ENCODE measurements at places on chromosomes 6 and 20.
A peak's percentile ranks its signal among the peaks of the same experiment; 100 is the strongest.

- DNase-seq: no peak
These were observed 179.6 kb upstream of the RAB32 start for GRCh38 chr6:146363838-146364607.

DNA sequence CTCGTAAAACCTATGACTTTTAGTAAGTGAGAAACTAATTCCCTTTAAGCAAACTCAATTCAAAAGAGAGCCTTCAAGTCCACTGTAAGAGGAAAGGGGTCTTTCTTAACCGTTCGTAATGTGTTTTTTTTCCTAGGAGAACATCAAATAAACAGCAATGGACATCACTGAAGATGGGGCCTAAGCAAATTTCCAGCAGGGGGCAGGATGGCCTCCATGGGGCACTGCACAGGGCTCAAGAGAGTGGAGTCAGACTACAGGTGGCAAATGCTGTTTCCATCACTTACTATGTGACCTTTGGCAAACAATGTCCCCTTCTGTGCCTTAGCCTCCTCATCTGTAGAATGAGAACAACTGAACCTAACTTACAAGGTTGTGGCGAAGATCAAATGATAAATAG, 88.7 kb downstream of the ARHGAP18 start:
- DNase-seq: peak; percentile 4

DNA sequence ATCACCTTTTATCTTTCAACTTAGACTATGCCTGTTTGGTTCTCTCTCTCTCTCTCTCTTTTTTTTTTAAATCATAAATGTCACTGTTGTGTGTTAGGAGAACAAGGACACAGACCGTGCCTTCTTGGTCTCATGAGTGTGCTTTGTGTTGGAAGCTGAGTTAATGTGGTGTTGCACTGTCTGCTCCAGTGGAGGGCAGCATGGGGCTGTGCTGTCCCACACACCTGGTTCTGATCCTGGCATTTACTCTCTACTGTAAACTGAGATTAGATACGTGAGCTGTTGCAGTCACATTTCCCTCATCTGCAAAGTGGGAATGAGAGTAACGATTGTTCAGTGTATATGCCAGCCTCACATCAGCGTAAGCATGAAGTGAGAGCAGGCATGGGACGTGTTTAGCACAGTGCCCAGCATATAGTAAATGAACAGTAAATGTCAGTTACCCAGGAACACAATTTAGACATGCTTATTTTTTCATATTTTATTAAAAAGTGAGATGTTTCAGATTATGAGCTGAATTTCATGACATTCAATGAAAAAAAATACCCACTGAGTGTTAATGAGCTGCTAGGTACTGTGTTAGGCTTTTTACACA, 161.1 kb downstream of the FARS2 start:
- no peak for DNase-seq

DNA sequence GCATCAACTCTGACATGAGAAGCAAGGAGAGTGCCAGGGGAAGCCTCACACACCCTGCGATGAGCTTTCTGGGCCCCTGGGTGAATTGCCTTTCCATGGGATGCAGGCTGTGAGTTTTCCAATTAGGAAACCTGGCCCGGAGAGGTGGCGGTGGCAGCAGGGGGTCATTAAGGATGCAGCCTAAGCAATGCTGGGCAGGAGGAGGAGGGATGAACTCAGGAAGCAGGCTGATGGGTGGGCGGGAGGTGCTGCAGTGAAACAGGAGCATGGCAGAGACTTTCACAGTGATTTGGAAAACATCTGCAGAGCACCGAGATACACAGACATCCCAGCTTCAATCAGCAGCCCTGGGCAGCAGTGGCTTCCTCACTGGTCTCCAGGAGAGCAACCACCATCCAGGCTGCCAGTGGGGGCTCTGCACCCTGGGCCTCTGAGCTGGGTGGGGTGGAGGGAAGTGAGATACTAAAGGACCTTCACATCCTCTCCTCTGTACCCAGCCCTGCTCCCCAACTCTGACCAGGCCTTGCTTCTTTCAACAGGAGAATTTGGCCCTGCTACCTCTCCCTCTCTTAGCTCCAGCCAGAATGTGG, 44.9 kb downstream of the LRFN2 start:
- no peak for DNase-seq

- DNase-seq: no peak
These were observed 21.7 kb downstream of the RPRD1B start for GRCh38 chr20:38055294-38055693.

DNA sequence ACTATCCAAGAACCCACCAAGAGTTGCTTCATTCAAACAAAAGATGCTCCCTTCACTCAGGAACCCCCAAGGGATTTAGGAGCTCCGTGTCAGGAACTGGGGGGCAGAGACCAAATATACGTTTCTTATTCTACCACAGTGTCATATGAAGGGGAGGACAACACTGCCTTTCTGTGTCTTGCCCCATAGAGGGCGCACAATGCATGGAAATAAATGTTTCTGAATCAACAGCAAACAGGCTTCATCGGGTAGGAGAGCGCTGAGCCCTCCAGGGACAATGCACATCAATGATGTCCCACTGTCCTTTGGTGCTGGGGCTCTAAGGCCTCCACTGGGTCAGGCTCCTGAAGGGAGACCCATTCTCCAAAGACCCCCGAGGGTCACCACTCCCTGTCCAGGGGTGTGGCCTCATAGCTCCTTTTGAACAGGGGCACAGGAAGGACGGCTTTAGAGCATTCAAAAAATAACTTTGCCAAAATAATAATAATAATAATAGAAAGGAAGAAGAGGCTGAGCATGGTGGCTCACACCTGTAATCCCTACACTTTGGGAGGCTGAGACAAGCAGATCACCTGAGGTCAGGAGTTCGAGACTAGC, 31.1 kb downstream of the PLG start:
- peak; percentile 20 for DNase-seq

- no peak for DNase-seq
These were observed 50.8 kb downstream of the SPTLC3 start for GRCh38 chr20:13059398-13060136.

DNA sequence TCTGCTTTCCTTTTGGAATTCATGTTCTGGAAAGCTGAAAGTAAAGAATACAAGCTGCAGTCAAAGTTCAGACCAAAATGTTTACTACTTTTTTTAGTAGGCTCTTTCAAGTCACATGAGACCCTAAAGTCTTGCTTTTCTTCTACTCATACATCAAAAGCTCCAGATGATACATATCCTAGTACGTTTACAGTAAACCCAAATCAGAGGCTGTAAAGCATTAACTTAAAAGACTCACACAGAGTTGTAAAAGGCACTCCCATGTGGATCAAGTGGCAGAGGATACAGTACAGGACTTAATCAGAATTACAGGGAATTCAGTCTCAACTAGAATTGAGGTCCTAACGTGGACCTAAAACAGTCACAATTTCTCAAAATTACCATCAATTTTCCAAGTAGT, 40.7 kb downstream of the STK38 start:
- DNase-seq: no peak

- DNase-seq: no peak
These were observed 75.8 kb upstream of the ZFP64 start for GRCh38 chr20:52267418-52267817.

DNA sequence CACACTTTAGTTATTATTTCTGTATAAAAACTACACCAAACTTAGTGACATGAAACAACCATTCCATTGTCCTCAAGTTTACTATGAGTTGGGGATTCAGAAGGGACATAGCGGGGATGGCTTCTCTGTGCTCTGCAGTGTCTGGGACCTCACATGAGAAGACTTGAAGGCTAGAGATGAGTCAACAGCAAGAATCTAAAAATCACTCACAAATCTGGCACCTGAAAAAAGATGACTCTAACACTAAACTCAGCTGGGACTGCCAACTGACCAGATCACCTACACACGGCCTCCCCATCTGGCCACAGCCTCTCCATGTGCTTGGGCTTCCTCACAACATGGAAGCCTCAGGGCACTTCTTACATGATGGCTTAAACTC, 63.0 kb upstream of the EYA2 start:
- DNase-seq: no peak

GRCh38 chr6:15441215-15441868, 195.5 kb downstream of the JARID2 start:
- peak; percentile 41 for DNase-seq

DNA sequence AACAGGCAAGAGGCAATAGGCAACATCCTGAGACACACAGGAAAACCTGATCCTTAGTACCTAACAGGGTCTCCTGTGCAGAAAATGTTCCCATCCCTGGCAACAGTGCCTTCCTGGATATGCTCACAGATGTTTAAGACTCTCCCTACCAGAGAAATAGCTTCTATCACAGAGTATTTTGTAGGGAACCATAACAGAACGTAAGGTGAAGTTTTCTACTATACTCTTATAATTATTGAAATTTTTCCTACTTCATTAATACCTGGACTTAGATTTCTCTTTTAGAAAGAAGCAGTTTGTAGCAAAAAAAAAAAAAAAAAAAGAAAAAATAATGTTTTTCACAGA, 33.5 kb upstream of the LGSN start:
- DNase-seq: no peak

GRCh38 chr20:60473211-60473610, 515.0 kb downstream of the CDH26 start:
- no peak for DNase-seq

- DNase-seq: peak; percentile 55
These were observed 222.6 kb upstream of the MARCKS start for GRCh38 chr6:113634352-113635163.

- DNase-seq: no peak
These were observed 5.8 kb upstream of the KIF3B start for GRCh38 chr20:32271620-32272019.

GRCh38 chr6:155402656-155403304, 52.9 kb downstream of the NOX3 start:
- DNase-seq: no peak

GRCh38 chr6:130587778-130588520, 222.1 kb downstream of the TMEM200A start:
- no peak for DNase-seq

- no peak for DNase-seq
These were observed 39.8 kb upstream of the ARHGAP18 start for GRCh38 chr6:129749749-129750120.

DNA sequence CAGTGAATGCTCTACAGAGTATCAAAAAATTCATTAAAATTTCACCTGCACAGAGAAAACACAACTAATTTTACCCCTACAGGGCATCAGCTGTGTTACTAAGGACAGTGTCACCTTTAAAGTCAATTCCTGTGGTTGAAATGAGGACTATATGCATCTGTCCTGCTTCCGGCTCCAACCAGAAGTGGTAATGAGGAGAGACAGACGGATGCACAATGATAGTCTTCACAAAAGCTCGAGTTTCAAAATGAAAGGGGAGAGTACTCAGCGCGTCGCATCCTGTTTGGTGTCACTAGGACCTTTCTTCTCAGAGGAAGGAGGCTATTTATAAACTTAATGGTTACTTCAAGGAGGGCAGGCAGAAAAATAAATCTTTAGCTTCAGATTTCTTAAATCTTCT, 86.5 kb downstream of the LYRM4 start:
- peak; percentile 24 for DNase-seq

DNA sequence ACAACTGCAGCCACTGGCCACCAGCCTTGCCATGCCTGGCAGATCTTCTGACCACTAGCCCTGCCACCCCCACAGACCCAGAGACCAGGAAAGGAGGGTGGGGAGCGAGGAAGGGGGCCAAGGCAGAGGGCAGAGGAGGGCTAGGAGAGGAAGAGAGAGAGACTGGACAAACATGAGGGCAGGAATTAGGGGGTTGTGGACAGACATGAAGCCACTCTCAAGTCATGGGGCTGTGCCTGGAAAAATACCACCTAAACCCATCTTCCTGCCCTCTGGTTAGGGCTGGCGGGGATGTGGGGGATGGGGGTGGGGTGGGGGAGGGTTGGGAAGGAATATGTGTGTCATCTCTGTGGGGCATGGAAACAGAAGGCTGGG, 1.4 kb upstream of the SLC29A1 start:
- no peak for DNase-seq

DNA sequence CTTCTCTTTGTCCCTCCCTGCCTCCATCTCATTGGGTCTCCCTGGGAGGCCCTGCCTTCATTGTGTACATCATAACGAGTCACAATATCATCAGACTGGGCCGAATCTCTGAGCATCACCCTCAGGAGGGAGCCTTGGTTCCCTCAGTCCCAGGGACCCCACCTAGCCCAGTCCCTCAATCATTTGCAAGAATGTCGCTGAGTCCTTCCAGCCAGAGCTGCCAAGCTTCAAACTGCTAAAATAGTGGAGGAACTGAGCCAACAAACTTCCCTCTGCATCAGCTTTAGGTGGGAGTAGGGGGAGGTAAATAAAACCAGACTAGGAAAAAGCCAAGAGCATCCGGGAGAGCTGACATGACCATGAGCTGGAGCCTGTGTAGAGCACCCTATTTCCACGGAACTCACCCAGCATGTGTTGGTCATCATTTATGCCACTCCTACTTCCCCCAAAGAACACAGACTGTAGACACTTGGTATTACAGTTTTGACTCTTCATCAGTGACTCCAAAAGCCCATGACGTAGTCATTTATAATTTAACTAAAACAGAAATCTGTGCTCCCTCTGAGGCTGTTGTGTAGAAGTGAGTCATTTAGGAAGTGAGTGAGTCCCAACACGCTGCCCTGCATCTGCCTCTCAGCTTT, 28.8 kb upstream of the IL17A start:
- no peak for DNase-seq

- no peak for DNase-seq
These were observed 2.4 kb upstream of the SNAP25 start for GRCh38 chr20:10216146-10216791.

DNA sequence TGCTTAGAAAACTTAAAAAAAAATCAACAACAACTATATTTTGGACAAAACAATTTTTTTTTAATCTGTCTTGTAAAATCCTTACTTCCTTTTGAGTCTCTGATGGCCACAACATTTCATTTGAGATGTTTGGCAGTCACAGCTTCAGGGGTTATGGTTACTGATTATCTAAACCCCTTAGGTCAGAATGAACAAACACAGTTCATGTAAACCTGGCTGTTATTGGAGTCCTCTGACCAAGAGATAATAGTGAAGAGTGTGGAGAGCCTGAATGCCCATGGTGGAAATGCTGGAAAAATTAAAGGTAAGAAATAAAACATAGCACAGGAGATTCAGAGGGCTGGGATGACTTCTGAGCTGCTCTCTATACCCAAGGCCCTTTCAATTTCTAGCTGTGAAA, 38.2 kb downstream of the TMX4 start:
- no peak for DNase-seq

DNA sequence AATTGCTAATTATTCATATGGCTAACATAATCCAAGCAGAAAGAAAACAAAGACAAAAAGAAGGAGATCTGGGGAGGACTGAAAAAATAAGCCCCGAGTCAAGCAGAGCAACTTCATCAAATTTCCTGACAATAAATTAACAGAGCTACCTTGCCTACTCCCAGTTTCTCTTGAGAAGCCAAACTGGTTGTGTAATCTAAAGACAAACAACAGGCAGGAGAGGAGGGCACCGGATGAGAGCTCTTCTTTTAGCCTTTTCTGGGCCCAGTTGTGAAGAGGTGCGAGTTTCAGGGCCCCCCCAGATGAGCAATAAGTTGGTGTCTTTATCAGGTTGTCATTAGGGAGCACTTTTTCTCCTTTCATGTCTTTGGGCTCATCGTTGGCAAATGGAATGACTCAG, 197.1 kb upstream of the PCSK2 start:
- no peak for DNase-seq

GRCh38 chr20:38134427-38135270, 30.4 kb downstream of the TGM2 start:
- no peak for DNase-seq

GRCh38 chr20:48421547-48421946, 406.3 kb downstream of the PREX1 start:
- no peak for DNase-seq

All from memory B cell (primary cell).